ENCODE measurements at places on chromosomes 11 and 22. TPM values are rescaled to one million over a fixed set of nuclear protein-coding genes. Genes with fewer than 3 reads are reported as not detected.

GRCh38 chr11:72313912-72314598, 70.1 kb upstream of the PHOX2A start:
- H3K27me3 ChIP-seq = no peaks in the 10 kb centered on the region
- H3K36me3 ChIP-seq = peaks cover 46% of the 10 kb centered on the region
- DNase-seq = no peak
- no peak overlapping the region for H3K27ac ChIP-seq

The DGAT2 gene
- total RNA-seq = 65.6 TPM

The MMP12 gene
- total RNA-seq = not detected

The KBTBD3 gene
- total RNA-seq = 1.7 TPM

The HMOX1 gene
- 54.1 TPM for total RNA-seq

GRCh38 chr11:72343006-72343756, 91.2 kb downstream of the CLPB start:
- no peak overlapping the region for H3K4me3 ChIP-seq
- peaks cover 8% of the 10 kb centered on the region for H3K4me1 ChIP-seq
- no peaks in the 10 kb centered on the region for H3K27me3 ChIP-seq
- DNase-seq = no peak
- peaks cover 3% of the 10 kb centered on the region for H3K36me3 ChIP-seq

The GRAMD1B gene
- not detected for total RNA-seq

The TUB gene
- total RNA-seq = 5.6 TPM

The OR5P2 gene
- not detected for total RNA-seq

The PGA3 gene
- not detected for total RNA-seq

The MIOX gene
- total RNA-seq = 1.2 TPM

DNA sequence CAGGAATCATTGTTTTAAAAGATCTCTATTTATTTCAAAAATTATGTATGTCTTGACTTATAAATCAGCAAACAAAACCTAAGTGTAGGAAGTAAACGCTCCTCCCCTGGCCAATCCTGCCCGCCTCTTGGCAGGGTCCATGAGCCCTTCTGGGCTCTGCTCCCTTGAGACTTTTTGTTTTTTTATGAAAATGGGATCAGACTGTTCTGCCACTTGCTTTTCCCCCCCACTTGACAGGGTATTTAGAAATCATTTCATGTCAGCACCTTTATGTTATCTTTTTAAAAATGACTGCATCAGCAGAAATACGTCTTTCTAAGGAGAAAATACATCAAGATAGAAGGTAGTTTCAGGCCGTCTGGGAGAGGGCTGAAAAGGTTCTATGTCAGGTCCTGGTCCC, 35.6 kb downstream of the FBLN1 start:
- no peak overlapping the region for H3K4me3 ChIP-seq
- no peak for DNase-seq
- H3K27me3 ChIP-seq = no peaks in the 10 kb centered on the region

- H3K4me1 ChIP-seq = peaks cover 66% of the 10 kb centered on the region
- no peaks in the 10 kb centered on the region for H3K27me3 ChIP-seq
- peaks cover 1% of the 10 kb centered on the region for H3K36me3 ChIP-seq
- H3K4me3 ChIP-seq = peak within 1 kb of the TSS; percentile 85
- DNase-seq = peak; percentile 77
Observed at GRCh38 chr22:43923631-43924464, at the start of gene PNPLA3. PNPLA3 (plus strand) TSS chr22:43923805; CDS start chr22:43923912, 107 bp downstream.

The CLCF1 gene
- 0.48 TPM for total RNA-seq

The DUSP18 gene
- total RNA-seq = 2.0 TPM

Measured in HepG2 (cell line).